ENCODE measurements at places on chromosomes 16 and 17. TPM values are rescaled to one million over a fixed set of nuclear protein-coding genes. Genes with fewer than 3 reads are reported as not detected.

CMC2 gene
- 60.8 TPM for polyA plus RNA-seq

DNA sequence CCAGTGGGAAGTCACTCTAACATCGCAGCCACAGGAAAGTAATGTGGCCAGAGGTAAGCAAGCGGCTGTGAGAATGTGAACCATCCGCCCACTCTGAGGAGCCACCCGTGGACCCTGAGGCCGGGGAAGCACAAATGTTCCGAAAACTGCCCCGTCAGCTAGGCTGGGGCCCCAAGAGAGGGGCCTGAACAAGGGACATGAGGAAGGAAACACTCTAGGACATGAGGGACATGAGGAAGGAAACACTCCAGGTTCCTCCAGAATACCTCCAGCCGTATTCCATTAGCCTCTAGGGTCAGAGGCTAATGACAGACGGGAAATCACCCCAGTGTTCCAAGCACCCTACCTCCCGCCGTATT is 317 bp downstream of the TEFM start:
- DNase-seq, result peak; percentile 37

DNA sequence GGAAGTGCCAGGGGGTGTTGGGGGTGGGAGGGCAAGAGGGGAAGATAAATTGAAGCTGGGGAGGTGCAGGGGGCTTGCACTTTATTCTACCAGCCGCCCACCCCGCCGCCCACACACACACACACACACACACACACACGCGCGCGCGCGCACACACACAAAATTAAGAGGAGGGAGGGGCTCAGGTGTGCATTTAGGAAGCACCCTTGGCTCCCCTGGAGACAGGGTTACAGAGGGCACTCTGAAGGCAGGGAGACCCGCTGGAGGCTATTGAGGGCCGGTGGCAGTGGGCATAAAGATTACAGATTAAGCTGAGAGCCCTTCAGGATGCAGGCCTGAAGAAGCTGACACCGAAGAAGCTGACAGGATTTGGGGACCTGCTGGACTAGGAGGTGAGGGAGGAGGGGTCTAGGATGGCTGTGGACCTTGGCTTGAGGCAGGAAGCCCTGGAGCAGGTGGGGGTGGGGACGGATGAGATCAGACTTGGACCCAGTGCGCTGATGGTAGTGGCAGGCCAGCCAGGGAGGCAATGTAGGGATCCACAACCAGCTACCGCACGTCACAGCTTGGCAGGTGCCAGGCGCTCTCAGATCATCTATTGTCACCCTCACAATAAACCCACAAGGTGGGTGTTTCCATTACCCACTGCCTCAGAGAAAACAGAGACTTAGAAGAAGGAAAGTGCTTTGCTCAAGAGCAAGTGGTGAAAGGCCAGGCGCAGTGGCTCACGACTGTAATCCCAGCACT is 772 bp upstream of the SAMD14 start:
- no peak for DNase-seq

TP53TG3 gene
- polyA plus RNA-seq, result not detected

Measured in lung (tissue), 17 donors.